ENCODE measurements at places on chromosomes 11 and 22.

GRCh38 chr22:49323751-49324415, 503.8 kb downstream of the BRD1 start:
- no peak for DNase-seq

DNA sequence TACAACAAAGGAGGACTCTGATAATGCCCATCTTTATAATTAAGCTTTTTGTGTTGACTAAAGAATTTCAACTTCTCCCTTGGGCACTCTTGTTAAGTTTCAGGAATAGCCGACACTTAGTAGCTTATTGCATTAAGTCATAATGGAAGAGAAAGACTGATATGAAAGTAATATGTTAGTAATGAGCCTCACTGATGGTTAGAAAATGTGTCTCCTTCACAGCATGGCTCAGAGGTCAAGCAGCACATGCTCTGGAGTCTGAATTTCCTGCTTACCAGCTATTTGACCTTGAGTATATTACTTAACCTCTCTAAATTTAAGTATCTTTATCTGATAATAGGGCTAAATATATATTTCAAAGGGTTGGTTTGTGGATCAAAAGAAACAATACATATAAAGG, 39.0 kb downstream of the PDGFD start:
- DNase-seq, result no peak

- no peak for DNase-seq
Observed at GRCh38 chr11:91199866-91200265, 977.0 kb upstream of the CHORDC1 start.

- DNase-seq, result no peak
Observed at GRCh38 chr11:78759071-78759470, 184.4 kb upstream of the NARS2 start.

DNA sequence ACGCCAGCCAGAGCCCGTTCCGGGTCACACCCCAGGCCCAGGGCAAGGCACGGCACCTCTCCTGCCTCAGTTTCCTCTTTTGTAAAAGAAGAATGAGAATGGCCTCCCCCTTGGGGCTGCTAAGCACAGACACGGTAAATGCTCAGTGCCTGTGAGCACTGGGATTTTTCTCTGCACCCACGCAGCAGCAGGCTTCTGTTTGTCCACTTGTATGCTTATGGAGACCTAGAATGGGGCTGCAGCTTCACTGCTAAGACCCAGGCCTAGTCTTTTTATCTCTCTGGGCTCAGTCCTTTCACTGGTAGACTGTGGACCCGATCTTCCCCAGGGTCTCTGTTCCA, 1327.9 kb downstream of the TBC1D22A start:
- no peak for DNase-seq

DNA sequence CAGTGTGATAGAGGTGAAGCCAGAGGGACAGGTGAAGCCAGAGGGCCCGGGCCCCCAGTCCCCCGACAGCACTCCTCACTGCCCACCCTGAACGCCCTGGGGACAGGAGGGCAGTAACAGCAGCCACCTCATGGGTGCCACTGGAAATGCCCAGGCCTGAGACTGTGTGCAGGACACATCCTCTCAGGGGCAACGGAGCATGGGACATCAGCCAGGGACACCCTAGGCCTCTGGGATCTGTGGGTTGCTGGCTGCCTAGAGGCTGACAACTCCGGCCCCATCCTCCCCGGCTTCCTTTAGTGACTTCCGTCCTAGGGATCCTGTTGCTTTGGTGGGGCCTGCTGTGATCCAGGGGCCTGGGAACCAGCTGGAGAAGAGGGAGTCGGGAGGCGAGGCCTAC, 17.4 kb upstream of the BAIAP2L2 start:
- no peak for DNase-seq

GRCh38 chr11:62398011-62398994, 20.5 kb upstream of the SCGB1A1 start:
- DNase-seq, result no peak

DNA sequence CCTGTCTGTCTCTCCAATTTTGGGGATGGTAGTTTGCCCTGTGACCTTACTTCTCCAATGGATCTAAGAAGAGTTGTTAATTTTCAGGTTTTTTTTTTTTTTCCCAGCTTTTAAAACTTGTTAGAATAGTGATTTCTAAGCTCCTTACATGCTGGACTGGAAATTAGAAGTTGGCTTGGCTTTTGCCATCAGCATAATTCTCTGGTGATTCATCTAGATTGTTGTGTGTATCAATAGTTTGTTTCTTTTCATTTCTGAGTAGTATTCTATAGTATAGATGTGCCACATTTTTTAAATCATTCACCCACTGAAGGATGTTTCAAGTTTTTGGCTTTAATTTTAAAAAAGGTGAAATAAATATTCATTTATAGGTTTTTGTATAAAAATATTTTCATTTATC, 51.4 kb downstream of the ADAMTS15 start:
- no peak for DNase-seq

DNA sequence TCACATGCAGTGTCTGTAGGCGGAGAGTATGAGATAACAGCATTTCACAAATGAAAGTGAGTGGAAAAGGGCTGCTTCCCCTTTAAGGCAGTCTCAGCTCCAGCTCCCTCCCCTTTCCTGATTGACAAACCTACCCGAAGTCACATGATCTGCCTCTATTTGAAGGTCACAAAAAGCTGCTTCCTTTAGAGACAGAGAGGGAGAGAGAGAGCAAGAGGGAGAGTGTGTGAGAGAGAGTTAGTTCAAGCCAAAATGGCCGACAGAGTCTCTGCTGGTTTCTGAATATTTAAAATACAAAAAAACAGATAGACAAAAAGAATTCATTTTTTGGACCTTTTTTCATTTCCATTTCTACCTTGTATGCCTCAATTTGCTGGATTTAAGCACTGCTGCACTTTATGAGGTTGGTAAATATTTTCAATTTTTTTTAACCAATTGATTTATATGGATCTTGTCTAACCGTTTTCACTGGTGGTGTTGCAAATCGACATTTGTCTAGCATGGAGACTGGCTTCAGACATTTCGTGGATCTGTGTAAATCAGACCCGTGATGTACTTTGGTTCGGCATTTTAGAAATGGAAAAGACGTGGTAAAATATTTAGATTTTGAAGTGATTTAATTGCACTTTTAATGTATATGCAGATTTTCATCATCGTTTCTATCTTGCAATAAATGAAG, at the start of gene TNRC6B:
Gene TNRC6B (plus strand): TSS at position 188 of the 679 bp plus-strand sequence. CDS start 211 bp downstream, at position 399.
- DNase-seq, result peak; percentile 53

DNA sequence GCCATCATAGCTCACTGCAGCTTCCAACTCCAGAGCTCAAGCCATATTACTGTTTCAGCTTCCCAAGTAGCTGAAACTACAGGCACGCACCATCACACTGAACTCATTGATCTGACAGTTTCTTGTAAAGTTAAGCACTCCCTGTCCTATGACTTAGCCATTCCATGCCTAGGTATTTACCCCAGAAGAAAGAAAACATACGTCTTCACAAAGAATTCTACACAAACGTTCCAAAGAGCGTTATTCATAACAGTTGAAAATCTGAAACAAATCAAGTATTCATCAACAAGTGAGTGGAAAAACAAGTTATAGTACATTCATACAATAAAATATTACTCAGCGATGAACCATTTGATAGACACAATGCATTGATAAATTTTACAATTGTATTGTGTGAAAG, 7.8 kb upstream of the NLRP10 start:
- DNase-seq, result no peak

DNA sequence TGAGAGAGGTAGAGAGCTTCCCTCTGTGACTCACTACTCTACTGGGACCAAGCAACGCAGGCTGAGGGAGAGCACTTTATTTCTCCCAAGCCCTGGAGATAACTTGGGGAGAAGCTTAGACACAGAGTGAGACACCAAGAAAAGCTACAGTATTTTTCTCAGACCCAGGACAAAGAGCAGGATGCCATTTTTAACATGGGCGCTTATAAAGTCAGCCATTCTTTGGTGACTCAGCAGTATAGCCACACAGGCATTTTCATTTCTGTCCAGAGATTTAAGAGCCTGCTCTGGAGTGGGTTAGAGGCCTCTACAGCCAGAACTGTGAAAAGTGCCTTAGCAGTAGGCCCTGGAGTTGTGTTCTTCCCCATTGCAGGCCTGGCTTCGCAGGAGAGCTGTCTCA, 55.0 kb upstream of the GLYAT start:
- DNase-seq, result no peak

DNA sequence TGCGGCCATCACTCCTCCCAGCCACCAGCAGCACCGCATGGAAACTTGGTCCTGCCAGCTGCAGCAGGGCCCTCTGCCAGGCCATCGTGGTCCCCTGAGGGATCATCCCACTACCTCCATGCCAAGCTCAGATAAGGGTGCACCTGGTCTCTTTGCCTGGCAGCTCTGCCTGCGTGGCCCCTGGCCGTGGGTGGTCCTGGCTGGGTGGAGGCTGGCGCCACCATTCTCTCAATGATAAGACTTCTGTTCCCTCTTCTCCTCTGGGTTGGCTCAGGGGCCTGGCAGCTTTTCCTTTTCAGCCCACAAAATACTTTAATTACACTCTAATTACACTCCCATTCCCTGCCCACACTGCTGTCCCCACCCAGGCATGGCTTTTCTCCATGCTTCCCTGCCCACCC, 26.8 kb upstream of the TSKU start:
- no peak for DNase-seq

- no peak for DNase-seq
Observed at GRCh38 chr22:42376711-42377554, 55.3 kb downstream of the NFAM1 start.

GRCh38 chr11:126132319-126132718, 69.7 kb upstream of the CDON start:
- no peak for DNase-seq

DNA sequence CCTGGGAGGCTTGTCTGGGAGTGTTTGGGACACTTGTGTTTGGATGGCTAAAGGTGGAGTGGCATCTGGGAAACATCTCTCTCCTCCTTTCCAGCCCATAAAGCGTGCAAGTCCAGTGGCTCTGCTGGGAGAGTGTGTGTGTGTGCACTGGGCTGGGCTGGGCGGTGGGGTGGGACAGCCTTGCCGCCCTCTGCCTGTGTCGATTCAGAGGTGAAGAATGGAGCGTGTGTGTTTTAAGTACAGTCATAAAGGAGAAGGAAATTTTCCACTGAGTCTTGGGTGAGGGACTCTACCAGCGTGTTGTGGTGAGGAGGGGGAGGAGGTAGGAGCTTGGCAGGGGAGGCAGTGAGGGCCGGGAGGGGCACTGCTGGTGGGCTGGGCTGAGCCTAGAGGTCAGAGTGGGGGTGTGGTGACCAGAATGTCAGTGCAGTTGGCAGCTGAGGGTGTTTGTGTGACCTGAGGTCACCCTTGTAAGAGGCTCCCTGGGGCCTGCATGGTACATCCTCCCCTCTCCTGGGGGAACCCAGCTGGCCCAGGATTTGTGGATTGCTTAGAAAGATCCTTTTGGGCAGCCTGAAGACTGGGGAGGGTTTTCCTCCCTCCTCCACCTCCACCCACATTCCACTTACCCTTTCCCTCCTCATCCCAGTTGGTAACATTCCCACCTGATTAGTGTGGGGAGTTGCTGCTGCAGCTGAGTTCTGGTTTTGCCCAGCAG, 1.7 kb downstream of the TIMP3 start:
- DNase-seq, result no peak

DNA sequence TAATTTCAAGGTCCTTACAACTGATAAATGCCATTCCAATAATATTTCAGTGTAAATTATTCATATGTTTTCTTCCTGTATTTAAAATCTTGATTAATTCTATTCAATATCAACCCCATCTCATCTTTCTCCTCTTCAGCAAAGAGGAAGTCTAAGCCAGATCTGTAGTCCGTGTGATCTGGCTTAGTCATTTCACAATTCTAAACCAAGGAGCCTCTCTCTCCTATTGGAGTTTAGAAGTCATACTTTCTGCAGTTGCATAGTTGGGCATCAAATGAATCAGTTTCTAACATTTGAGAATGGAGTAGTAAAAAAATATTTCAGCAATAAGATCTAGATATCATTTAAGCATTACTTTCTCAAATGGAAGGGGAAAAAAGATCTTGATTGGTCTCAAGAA, 354.9 kb downstream of the JRKL start:
- DNase-seq, result no peak

DNA sequence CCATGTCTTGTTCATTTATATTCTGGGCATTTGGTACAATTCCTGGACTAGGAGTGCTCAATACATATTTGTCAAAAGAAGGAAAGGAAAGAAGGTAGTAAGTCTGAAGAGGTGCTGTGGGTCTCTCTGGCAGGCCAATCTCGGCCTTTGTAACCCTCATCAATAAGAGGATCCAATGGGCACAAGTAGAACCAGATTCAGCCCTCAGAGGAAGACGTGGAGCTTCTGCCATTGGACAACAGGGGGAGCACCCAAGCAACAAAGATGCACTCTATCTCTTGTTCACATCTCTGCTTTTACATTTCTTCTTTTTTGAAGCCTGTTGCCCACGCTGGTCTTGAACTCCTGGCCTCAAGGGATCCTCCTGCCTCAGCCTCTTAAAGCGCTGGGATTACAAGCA, 2.2 kb upstream of the VPS11 start:
- no peak for DNase-seq

GRCh38 chr11:72301486-72301885, 57.5 kb upstream of the PHOX2A start:
- no peak for DNase-seq

DNA sequence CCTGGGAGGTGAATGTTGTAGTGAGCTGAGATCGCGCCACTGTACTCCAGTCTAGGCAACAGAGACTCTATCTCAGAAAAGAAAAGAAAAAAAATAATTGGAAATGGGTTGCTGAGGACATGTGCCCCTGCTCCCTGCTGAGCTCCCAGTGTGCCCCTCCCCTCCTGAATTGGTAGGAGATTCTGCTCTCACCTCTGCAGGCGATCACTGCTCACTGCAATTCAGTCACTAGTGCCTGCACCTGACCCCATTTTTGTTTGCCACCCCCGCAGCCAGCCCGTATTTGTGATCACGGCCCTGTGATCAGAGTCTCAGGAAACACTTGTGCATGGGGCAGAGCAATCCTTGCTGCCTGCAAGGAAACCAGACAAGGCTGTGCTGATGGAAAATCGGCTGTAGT, 16.3 kb upstream of the SEC14L3 start:
- DNase-seq, result no peak

DNA sequence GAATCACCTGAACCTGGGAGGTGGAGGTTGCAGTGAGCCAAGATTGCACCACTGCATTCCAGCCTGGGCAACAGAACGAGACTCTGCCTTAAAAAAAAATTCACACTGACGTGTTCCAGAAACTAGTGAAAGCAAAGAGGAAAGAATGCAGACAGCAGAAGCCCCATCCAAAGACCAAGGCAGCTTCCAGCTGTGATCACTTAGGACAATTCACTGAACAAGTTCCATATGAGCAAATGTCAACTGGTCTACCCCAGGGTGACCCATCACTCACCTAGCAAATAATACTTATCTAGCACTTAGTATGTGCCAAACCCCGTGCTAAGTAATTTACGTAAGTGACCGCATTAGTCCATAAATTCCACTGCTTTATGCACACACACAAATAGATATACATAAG, 138.9 kb downstream of the LARGE1 start:
- DNase-seq, result no peak

DNA sequence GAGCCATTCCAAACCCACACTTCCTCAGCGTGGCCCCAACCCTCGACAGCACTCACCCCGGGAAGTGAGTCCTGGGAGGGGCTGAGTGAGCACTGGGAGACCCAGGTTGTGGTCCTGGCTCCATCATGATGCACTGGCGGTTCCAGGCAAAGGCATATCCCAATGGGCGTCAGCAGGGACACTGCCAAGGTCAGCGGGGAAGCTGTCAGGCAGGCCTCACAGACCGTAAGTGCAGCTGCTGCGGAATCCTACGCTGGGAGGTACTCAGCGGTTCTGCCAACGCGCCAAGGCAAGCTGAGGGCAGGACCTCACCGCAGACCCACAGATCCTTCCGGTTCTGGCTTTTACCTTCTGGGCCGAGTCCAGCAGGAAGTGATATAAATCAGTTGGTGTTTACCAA, 1.4 kb upstream of the GAL3ST1 start:
- no peak for DNase-seq

- DNase-seq, result no peak
Observed at GRCh38 chr11:128501632-128502549, 85.5 kb downstream of the ETS1 start.

GRCh38 chr22:24761888-24762675, 12.4 kb downstream of the PIWIL3 start:
- DNase-seq, result no peak

Data from T1000 (cell line).